ENCODE measurements at places on chromosomes 12 and 14.

DNA sequence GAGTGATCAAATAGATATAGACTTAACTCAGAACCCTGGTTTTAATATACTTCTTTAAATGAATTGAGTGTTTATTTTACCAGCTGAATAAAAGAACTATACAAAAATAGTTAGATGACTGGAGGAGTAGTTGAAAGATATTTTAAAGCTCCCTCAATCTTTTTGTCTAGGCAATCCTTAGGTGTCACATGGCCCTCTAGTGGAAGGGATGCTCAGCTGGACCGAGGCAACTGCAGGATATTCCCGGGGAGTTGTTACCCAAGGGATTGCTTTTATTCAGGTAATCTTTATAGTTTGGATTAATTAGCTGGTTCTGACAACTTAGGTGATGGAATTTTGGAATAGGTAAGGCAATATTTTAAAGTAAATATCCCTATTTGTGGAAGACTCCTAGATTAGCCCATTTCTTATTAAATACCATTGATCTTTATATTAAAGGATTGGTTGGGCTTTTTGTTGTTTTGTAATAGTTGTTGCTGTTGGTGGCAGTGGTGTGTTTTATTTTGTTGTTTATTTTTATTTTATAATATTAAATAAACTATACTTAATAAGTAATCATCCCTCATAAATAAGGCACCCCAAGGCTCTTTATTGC lies 57.1 kb downstream of the ZDHHC17 start:
- DNase-seq = no peak

DNA sequence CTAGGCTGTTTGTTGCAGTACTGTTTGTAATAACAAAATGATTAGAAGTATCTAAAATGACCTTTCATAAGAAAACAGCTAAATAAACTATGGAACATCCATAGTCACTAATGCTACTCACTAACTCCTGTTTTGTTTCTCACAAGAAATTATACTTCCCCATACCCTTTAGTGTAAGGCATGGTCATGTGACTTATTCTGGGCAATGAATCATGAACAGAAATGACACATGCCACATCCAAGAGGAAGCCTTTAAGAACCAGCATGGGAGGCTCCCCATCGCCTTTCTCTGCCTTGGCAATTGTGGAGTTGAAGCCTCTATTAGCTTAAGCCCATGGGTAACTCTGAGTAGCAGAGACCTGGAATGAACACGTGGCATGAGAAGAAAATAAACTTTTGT lies 49.3 kb downstream of the KSR2 start:
- DNase-seq = no peak

- DNase-seq = no peak
Observed at GRCh38 chr14:24944800-24945199, 105.1 kb downstream of the STXBP6 start.

GRCh38 chr12:118015306-118015705 lies 1.2 kb upstream of the RFC5 start:
- no peak for DNase-seq

GRCh38 chr12:71981149-71981548 lies 42.5 kb downstream of the TPH2 start:
- no peak for DNase-seq

DNA sequence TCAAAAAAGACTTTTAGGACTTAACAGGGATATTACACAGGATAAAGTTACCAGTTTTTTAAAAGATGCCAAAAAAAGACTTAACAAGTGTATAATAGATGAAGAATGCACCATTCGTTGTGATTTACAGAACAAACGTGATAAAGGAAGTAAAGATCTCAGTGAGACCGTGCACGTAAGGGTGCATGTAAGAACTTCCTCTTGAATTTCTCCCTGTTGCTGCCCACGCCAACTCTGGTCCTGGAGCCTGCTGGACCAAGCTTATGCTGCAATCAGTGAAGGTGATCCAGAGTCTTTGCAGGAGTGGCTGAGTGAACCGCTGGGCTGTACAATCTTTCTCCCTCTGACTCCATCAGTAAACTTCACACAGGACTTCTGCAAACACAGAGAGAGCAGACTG lies 593.7 kb downstream of the TMEM121 start:
- DNase-seq = no peak

DNA sequence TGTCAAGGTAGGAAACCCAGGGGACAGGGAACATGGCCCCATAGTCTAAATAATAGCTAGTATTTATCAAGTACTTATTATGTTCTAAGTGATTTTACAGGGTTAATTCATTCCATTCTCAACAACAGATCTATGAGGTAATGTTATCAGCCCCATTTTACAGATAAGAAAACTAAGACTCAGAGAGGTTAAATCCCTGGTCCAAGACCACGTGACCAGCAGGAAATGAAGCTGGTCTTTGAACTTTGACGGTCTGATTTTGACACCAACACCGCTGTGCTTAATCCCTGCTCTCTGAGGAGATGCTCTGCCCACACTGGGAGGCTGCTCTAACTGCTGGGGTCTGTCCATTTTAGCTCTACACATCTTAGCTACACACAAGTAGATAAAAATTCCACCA lies 253.5 kb downstream of the SPTSSA start:
- DNase-seq = no peak

GRCh38 chr12:132492522-132492921 lies 2.6 kb downstream of the FBRSL1 start:
- no peak for DNase-seq

DNA sequence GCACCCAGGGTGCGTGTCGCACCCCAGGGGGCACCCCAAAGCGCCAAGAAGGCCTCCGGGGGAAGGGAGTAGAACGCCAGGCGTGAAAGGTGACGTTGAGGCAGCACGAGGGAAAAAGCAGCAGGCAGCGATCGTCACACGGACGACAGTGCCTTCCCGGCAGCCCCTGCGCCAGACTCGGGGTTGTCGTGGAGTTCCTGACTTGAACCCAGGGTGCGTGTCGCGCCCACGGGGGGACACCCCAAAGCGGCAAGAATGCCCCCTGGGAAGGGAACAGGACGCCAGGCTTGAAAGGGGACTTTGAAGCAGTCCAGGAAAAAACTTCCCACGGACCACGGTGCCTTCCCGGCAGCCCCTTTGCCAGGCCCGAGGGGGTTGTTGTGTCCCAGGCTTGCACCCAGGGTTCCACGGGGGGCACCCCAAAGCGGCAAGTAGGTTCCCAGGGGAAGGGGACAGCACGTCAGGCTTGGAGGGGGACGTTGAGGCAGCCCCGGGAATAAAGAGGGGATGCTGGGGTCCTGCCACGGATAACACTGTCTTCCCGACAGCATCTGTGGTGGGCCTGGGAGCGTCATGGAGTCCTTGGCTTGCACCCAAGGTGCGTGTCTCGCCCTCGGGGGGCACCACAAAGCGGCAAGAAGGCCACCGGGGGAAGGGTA lies 159.2 kb upstream of the ALG10B start:
- no peak for DNase-seq

DNA sequence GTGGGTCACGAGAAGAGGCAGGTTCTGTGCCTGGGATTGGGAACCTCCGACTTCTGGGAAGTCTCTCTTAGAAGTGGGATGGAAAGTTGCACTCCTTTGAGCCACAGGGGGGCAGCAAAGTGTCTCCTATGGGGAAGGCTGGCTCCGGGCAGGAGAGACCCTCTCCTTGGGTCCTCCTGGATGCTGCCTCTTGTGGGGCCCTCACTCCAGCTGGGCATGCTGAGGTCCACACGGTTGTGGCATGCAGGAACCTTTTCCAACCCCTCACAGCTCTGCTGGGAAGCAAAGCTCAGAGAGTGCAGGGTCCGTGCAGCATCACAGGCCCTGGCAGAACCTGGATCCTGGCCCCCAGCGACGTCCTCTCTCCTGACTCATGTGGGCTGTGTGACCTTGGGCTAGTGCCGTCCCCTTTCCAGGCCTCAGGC lies 17.4 kb downstream of the SDSL start:
- DNase-seq = no peak

GRCh38 chr14:77187649-77188012 lies 6.0 kb downstream of the TMEM63C start:
- DNase-seq = no peak

DNA sequence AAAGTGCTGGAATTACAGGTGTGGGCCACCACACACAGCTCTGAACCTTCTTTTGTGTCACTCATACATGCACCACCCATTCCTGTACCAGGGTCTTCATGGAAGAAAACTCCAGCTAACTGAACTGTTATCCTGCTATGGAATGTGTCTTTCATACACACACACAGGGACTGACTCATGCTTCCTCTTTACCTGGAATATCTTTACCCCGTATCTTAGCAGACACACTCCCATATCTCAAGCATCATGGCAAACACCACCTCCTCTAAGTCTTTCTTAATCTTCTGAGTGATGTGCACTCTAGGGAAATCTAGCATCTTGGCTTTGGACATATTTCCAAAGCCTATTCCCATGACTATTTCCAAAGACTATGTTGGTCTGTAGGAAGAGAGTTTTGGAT lies 35.0 kb upstream of the DTX1 start:
- no peak for DNase-seq

DNA sequence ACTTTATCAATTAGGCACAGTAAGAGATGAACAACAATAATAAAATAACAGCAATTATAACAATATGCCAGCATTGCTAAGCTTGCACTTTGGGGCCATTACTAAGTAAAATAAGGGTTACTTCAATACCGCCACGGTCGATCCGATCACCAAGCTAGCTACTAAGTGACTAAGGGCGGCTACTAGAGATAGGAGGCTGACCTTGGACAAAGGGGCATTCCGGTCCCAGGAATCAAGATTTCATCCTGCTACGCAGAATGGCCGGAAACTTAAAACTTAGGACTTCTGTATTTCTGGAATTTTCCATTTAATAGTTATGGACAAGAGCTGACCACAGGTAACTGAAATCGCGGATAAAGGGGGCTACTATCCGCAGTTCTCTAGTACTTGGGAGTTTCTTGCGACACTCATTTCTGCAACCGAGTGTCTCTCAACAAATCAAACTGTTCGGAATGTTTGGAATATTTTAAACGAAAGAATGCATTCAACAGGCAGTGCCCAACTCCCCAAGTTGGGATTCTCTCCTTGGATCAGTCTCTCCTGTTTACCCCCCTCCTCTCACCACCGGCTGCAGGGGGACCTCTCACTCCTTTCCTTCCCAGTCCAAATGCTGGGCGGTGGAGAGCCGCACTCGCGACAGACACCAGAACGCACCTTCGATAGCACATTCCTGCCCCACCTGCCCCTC lies 650 bp downstream of the HEBP1 start:
- DNase-seq = no peak

- DNase-seq = no peak
Observed at GRCh38 chr12:6049992-6050391, 74.5 kb downstream of the VWF start.

- DNase-seq = no peak
Observed at GRCh38 chr14:35390577-35391387, 13.8 kb downstream of the NFKBIA start.

DNA sequence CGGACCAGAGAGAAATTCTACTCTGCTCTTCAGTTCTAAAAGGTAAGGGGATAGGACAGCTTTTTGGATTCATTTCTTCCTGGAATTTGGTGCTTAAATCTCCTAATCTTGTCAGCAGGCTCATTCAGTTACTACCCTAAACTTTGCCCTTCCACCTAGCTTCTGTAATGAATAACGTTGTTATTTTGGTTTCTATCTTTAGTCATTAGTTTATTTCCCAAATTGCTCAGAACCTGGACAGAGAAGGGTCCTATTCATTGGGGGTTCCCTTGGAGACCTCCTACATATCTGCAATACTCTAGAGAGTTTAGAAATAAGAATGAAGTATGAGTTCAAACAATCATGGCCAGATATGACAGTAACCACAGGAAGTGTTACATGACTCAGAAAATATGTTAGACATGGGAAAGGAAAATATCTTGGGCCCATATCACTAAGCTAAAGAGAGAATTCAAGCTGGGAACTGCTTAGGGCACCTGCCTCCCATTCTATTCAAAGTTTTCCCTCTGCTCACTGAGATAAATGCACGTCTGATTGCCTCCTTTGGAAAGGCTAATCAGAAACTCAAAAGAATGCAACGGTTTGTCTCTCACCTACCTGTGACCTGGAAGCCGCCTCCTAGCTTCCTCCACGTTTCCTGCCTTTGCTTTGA lies 87.9 kb downstream of the GAS2L3 start:
- DNase-seq = no peak

GRCh38 chr12:77687321-77687720 lies 143.4 kb upstream of the NAV3 start:
- DNase-seq = no peak

- no peak for DNase-seq
Observed at GRCh38 chr14:77043984-77044485, 15.5 kb upstream of the IRF2BPL start.

DNA sequence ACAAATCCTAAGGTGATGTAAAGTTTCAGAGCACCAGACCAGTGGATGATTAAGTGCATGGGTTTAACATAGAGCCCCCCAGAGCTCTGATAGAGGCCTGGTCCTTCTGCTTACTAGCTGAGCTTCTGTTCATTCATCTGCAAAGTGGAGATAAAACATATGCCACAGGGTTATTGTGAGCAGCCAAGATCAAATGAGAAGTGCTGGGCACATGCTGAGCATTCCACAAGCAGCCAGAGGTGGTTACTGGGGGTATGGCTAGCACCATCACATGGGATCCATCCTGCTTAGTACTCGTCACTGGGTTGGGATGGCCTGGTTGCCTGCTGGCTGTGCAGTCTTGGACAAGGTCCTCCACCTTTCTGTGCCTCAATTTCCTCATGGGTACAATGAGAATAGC lies 18.0 kb upstream of the SMUG1 start:
- DNase-seq = no peak

- DNase-seq = peak; percentile 53
Observed at GRCh38 chr14:32350020-32350419, 20.9 kb downstream of the AKAP6 start.

- DNase-seq = no peak
Observed at GRCh38 chr12:90543841-90544240, 411.1 kb downstream of the CCER1 start.

DNA sequence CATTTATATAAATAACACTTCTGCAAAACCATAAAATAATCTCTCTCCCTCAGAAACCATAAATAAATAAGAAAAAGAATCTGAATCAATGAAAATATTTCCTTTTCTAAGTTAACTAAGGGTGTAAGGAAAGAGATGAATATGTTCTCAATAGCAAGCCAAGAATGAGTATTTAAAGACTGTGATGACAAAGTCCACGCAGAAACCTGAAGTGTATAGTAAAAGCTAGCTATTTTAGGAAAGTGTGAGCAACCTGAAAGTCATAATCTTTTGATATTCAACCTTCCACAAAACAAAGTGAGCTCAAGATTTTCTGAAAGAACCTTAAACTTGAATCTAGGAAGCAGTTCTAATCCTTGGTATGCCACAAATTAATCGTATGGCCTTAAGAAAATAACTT lies 15.9 kb downstream of the EIF2S3B start:
- DNase-seq = no peak

DNA sequence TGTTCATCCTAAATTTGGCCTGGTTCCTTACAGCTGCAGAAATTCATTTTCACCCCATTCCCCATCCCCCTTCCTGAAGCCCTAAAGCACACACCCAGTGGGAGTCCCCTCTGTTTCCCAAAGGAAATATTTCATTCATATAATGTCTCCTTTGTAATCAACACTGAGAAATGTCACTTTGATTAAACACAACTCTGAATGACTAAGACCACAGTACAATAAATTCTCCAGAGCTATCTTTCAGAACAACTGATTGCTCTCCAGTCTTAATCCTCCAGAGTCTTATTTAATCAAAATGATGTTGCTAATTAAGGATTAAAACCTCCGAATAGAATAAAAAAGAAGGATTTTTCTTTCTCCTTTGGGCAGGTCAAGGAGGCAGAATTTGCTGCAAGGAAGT lies 6.4 kb downstream of the SLC15A5 start:
- DNase-seq = no peak

- no peak for DNase-seq
Observed at GRCh38 chr12:132265056-132265800, 64.2 kb downstream of the GALNT9 start.
